ENCODE measurements at places on chromosomes 4 and X.
A peak's percentile ranks its signal among the peaks of the same experiment; 100 is the strongest.

DNA sequence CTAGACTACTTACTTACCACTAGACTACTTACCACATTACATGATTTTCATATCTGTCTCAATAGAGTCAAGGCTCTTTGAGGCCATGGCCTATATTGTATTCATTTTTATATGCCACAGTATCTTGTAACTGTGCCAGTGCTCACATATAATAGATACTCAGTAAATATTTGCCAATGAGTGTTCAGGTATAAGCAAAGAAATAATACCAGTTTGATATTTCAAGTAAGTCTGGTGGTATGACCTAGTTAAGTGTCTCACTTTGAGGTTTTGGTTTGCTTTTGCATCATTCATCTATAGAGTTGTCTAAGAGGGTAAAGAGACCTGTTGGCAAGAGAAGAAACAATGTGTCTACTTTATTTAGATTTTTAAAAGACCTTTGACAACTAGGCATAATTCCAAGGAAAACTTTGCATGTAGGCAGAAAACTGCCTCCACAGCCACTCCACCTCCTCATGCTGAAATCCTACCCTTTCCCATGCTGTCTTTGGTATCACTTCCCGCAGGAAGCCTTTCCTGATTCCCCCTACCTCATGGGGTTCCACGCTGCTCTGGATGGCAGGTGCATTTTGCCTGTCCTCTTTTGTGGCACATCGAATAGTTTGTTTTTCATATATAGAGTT is 91.3 kb upstream of the KLHL13 start:
- DNase-seq, result no peak

- no peak for DNase-seq
These were observed 242.9 kb downstream of the IQCM start for GRCh38 chr4:149572716-149573115.

DNA sequence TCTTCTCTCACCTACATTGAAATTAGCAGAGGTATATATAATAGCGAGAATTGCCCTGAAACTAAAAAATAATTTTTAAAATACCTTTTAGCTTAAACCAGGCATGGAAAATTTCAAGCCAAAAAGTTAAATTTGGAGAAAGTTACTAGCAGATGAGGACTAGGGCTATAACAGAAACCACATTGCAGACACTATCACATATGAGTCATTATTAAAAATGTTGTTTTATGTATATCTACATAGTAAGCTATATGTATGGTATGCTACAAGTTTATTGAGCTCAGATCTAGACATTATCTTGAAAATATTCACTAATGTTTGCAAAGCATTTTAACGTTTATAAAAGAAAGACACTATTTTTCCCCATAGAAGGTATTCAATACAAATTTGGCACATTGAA is 147.8 kb downstream of the PAPSS1 start:
- no peak for DNase-seq

GRCh38 chr4:57633212-57633859 is 523.2 kb upstream of the IGFBP7 start:
- no peak for DNase-seq

DNA sequence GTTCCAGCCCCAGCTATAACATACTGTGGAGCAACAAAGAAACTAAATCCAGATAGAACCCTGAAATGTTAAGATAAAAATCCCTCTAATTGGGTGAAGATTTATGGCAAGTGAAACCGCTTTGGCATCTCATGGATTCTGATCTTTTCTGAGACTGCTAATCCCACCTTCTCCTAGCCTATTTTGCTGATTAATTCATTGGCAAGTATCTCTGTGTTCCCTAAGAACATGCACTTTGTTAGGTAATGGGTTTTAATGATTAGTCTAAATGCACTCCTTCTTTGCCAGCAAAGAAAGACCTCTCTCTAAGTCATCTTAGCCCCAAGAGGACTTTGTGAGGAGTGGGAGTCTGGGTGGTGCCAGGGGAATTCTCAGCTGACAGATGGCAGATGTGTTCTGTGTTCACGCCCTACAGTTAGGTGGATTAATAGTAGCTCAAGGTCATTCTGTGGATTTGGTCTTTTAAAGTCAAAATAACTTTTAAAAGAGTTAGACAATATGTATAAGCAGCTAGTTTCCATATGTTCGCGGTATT is 171.3 kb downstream of the UNC5C start:
- no peak for DNase-seq

DNA sequence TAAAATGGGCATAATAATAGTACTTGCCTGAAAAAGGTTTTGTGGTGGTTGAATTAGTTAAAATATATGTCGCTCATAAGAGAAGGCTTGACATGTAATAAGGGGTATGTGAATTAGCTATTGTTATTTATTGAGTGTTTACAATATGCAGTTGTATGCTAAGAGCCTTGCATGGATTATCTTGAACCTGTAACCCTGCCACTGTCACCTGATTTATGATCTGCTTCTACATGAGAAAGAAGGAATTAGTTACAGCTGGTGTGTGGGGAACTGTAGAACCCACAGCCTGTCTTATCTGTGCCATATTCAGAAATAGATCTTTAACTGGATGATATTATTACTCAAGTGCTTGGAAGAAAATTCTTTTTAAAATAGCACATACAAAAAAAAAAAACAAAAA is 227.7 kb downstream of the LDB2 start:
- no peak for DNase-seq

- no peak for DNase-seq
These were observed 73.0 kb upstream of the SCOC start for GRCh38 chr4:140300271-140300970.

GRCh38 chr4:61128682-61129081 is 71.4 kb upstream of the ADGRL3 start:
- DNase-seq, result no peak

- no peak for DNase-seq
These were observed 31.6 kb upstream of the STIM2 start for GRCh38 chr4:26829018-26829417.

GRCh38 chrX:137565921-137566745 is at the start of gene ZIC3:
Gene ZIC3, plus strand, starts transcription at chrX:137566127. Its CDS starts 565 bp downstream, at chrX:137566692.
- no peak for DNase-seq

- no peak for DNase-seq
These were observed 25.2 kb upstream of the GK start for GRCh38 chrX:30627818-30628652.

- DNase-seq, result peak; percentile 34
These were observed 34.2 kb downstream of the ARSD start for GRCh38 chrX:2894885-2895292.

DNA sequence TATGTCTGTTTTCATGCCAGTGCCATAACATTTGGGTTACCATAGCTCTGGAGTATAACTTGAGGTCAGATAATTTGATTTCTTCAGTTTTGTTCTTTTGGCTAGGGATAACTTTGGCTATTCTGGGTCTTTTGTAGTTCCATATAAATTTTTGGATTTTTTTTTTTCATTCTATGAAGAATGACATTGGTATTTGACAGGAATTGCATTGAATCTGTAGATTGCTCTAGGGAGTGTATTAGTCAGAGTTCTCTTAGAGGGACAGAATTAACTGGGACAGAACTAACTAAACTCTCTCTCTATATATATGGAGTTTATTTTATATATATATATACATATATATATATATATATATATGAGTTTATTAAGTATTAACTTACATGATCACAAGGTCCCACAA is 32.2 kb upstream of the SLIT2 start:
- DNase-seq, result no peak

DNA sequence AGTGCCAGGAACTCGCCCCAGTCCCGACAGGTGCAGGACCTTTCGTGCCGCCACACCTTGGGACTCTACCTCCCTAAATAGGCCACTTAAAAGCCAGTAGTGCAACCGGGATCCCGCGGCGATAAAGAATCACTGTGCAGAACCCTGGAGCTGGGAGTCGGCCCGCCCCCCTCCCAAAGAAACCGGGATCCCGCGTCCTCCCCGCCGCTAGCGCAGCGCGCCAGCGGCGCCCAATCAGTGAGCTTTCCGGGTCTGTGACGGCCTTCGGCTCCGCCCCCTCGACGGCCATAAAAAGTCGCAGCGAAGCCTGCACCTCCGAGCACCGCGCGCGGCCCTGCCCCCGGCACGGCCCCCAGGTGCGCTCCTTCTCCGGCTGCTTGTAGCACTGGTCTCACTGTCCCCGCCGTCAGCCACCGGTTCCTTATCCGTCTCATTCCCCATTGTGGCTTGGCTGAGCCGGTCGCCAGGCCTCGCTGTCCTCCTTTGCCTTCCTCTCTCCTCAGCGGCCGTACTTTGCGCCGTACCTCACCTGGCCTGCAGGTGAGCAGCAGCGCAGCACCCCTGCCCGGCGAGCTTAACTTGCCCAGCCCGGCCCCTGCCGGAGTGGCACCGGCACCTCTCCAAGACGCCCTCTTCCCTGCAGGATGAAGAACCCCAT is at the start of gene LRAT:
Gene LRAT, plus strand, starts transcription at position 318 of the 658 bp plus-strand sequence. Its CDS starts 327 bp downstream, at position 645.
- DNase-seq, result peak; percentile 74

All from NCI-H526 (cell line).